AG09319 (cell line): ENCODE measurements at places on chromosomes 1 and 21.
A peak's percentile ranks its signal among the peaks of the same experiment; 100 is the strongest.

DNA sequence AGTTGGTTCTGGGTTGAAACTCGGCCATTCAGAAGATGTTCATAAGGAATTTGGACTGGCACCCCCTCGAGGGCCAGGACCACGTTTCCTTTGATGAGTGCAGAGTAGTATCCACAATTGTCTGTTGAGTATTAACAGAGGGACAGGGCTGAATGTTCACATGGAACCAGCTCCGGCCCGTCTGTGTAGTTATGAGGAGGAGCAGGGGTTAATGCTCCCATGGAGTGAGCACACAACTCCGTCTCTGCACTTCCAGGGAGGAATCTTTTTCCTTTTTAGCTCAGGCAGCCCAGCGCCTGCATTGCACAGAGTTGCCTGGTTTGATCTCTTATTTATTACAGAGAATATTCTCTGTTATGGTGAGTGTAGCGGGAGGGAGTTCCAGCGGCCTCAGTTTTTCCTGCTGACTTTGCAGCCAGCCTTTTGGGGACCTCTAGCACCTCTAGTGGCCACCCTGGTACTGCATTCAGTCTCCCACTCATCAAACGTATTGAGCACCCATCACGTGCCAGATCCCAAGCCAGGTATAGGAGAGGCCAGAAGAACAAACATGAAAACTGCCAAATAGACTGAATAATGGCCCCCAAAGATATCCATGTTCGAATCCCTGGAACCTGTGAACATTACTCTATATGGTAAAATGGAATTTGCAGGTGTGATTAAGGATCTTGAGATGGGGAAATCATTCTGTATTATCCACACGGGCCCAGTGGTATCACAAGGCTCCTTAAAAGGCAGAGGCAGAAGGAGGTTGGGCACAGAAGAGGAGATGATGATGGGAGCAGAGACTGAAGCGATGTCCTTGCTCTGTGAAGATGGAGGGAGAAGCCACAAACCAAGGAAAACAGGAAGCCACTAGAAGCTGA lies 167.7 kb upstream of the CSF3R start:
- peak; percentile 4 for DNase-seq

GRCh38 chr1:80445033-80445432 lies 1355.7 kb upstream of the ADGRL2 start:
- no peak for DNase-seq

GRCh38 chr1:168136709-168137514 lies at the start of gene GPR161:
GPR161 (minus strand) TSS chr1:168136930; CDS start chr1:168104850, 32,080 bp downstream.
- no peak for DNase-seq

GRCh38 chr21:36471254-36471723 lies 8.6 kb downstream of the CLDN14 start:
- DNase-seq: no peak

GRCh38 chr1:165109013-165109412 lies 247.5 kb downstream of the LMX1A start:
- no peak for DNase-seq

GRCh38 chr1:212291505-212292134 lies 6.4 kb downstream of the PPP2R5A start:
- DNase-seq: no peak

GRCh38 chr1:109804660-109805059 lies 40.9 kb upstream of the EPS8L3 start:
- no peak for DNase-seq

GRCh38 chr1:162347281-162347680 lies 29.4 kb downstream of the SPATA46 start:
- DNase-seq: no peak

DNA sequence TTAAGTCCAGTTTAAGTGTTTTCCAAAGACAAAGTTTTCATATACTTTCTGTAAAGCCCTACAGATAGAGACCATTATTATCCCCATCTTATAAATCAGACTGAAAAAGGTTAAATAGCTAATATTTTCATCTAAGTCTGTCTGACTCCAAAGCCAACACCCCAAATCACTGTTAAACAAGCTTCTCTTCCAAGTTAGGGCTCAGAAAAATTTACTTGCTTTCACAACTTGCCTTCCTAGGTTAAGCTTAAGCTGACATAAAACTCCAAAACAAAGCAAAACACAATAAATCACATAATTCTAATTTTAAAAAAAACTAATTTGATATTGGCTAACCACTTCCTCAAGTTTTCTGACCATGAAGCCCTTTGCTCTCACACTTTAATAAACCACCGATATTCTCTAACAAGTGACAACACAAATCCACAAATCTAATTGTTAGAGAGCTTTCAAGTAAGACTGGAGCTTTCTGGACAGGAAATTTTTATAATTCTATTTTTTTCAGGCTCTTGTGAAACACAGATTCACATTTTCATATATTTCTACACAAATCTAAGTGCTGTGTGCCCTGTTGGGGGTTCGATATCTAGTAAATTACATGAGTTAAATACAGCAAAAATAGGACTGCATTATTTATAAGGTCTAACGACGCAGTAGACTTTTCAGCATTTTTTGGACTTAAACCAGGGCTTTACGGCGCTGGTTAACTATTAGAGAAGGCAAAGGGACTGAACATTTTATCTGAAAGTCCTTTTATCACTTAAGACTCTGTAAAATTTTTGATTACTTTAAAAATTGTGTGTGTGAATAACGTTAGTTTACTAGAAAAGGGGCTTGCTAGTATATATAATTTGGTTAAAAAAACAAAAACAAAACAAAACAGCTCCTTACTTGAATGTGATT lies 2.1 kb downstream of the GNG12 start:
- no peak for DNase-seq

DNA sequence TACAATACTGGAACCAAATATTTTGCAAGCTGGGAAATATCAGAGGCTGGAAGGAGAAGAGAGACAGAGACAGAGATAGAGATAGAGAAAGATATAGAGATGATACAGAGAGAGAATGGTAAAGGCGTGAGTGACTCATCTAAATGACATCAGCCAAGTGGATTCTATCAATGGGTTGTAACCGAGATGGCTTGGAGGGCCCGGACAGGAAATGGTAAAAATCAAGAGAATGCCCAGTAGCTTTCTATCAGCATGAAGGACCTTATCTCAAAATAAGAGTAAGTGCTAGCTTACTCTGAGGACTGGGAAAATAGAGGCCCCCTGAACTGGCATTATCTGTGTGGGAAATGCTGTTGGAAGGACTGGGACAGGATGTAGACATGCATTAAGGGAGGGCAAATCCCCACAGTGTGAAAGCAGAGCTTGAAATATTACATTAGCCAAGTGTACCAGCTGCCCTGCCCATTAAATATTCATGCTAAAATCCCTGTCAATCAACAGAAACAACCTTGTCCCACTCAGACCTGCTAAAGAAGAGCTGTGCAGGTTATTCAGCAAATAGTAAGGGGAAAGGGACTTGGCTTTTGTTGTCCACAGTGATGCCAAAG lies 76.6 kb upstream of the ZNF644 start:
- no peak for DNase-seq

DNA sequence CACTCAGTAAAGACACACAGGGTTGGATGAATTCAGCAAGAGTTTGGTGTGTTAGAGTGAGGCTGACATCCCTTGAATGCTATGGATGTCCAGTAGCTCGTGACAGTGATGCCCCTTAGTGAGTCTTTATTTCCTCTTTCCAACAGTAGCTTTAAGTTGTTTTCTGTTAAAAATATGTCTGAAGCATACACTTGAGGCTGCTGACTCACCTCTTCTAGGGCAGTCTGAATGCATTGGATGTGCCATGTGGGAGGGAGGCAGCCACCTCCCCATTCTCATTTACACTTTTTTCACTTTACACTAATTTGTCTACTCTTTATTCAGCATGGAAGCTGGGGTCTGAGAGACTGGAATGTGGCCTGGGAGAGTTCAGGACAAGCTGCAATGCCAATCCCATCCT lies 17.6 kb downstream of the NOS1AP start:
- DNase-seq: no peak

- DNase-seq: no peak
These were observed 14.6 kb upstream of the GBP4 start for GRCh38 chr1:89213347-89213746.

- no peak for DNase-seq
These were observed 2.9 kb downstream of the CYYR1 start for GRCh38 chr21:26570203-26570602.

GRCh38 chr1:41980827-41981653 lies 62.3 kb upstream of the HIVEP3 start:
- DNase-seq: no peak

- DNase-seq: no peak
These were observed 1.3 kb downstream of the TMEM269 start for GRCh38 chr1:42786097-42786496.

GRCh38 chr1:48089356-48089891 lies 92.2 kb upstream of the TRABD2B start:
- no peak for DNase-seq

- no peak for DNase-seq
These were observed 30.4 kb downstream of the TMEM63A start for GRCh38 chr1:225851805-225852204.

GRCh38 chr1:185444676-185445075 lies 127.6 kb upstream of the IVNS1ABP start:
- no peak for DNase-seq

- peak; percentile 81 for DNase-seq
These were observed 359.0 kb upstream of the PTBP2 start for GRCh38 chr1:96362623-96363022.
